ENCODE measurements at places on chromosomes 13 and 19.

- no peak for DNase-seq
Measured at GRCh38 chr13:104769545-104769944, 1703.3 kb upstream of the SLC10A2 start.

GRCh38 chr19:31253526-31254179 lies 95.6 kb downstream of the TSHZ3 start:
- DNase-seq = no peak

GRCh38 chr19:55270172-55270942 lies 9.6 kb downstream of the HSPBP1 start:
- DNase-seq = no peak

DNA sequence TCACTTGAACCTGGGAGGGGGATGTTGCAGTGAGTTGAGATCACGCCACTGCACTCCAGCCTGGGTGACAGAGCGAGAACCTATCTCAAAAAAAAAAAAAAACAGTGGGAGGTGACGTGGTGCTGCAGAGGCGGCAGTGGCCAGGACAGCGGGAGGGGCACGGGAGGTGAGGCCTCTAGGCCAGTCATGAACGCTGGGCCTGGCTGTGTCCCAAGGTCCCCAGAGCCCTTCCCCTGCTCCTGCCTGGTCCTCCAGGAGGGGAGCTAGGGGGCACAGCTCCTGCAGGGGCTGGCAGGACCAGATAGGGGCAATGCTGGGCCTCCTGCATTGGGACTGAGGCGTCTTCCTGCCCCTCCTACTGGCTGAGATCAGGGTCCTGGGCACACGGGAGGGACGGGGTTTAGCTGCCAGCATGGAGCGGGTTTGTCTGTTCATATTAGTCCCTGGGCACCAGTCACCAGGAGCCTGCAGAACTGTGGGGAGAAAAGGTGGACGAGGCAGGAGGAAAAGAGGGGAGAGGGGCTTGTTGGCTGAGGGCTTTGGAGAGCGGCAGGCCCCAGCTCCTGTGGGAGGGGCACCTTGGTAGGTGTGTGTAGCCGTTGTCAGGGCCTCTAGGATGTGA lies 4.5 kb downstream of the MAP2K7 start:
- DNase-seq = no peak

GRCh38 chr13:91214031-91214430 lies 133.5 kb upstream of the MIR17HG start:
- DNase-seq = no peak

GRCh38 chr19:282501-282900 lies 8.7 kb downstream of the PLPP2 start:
- DNase-seq = no peak

- DNase-seq = no peak
Measured at GRCh38 chr13:112582263-112582662, 5.7 kb downstream of the TUBGCP3 start.

- DNase-seq = no peak
Measured at GRCh38 chr19:41174297-41174928, 18.6 kb upstream of the CYP2S1 start.

DNA sequence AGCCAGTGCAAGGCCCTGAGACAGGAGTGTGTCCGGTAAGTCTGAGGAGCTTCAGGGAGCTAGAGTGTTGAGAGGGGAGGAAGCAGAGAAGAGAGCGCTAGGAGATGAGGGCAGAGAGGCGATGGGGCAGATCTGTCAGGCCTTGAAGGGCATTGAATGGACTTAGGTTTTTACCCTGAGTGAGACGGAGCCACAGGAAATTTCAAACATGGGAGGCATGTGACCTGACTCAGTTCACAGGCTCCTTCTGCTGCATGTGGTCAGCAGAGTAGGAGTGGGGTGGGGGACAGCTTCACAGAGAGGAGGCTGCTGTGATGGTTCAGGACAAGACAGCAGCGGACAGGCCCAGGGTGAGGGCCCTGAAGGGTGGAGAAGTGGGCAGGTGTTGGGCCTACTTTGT lies 2.5 kb upstream of the FAM98C start:
- DNase-seq = no peak
